Stomach (tissue), 19 donors: ENCODE measurements at places on chromosomes 6 and 20. TPM values are rescaled to one million over a fixed set of nuclear protein-coding genes. Genes with fewer than 3 reads are reported as not detected.
A peak's percentile ranks its signal among the peaks of the same experiment; 100 is the strongest.

TEAD3 gene
- 20.4 TPM for total RNA-seq

C6orf52 gene
- total RNA-seq: not detected

PPP1R16B gene
- total RNA-seq: 13.3 TPM

NEU1 gene
- 60.7 TPM for total RNA-seq

COL12A1 gene
- total RNA-seq: 20.3 TPM

DNA sequence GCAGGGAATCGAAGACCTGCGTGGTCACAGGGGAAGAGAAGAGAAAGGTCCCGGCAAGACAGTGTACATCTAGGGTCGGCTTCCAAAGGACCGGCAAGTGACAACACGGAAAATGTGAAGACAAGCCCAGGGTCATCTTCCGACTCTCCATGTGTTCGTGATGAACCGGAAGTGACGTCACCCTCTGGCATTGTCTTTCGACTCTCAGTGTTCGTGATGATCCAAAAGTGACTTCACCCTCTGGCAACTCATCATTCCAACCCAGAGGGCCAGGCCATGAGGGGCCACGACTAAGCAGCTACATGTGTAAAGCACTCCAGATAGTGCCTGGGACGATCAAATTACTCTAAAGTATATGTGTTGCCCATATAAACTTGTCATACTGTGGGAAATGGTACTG is 290.8 kb downstream of the THBS2 start:
- H3K4me3 ChIP-seq: no peak overlapping the region
- no peaks in the 10 kb centered on the region for H3K27me3 ChIP-seq
- H3K27ac ChIP-seq: no peak overlapping the region

DNA sequence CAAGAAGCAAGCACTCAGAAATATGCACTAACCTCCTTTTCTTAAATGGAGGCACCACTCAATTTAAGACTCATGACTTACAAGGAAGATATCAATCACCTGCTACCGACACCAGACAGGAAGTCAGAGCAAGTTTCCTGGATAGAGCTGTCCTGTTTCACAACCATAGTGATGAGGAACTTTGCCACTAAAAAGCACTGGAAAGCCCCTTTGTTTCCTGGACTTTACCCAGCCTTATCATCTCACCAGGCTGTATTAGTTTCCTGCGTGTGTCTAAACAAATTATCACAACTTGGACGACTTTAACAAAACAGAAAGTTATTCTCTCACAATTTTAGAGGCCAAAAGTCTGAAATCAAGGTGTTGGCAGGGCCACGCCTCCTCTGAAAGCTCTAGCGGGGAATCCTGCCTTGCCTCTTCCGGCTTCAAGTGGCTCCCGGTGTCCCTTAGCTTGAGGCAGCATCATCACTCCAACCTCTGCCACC is 253.8 kb upstream of the STXBP5 start:
- no peaks in the 10 kb centered on the region for H3K27me3 ChIP-seq
- DNase-seq: no peak
- H3K4me1 ChIP-seq: no peaks in the 10 kb centered on the region

DNA sequence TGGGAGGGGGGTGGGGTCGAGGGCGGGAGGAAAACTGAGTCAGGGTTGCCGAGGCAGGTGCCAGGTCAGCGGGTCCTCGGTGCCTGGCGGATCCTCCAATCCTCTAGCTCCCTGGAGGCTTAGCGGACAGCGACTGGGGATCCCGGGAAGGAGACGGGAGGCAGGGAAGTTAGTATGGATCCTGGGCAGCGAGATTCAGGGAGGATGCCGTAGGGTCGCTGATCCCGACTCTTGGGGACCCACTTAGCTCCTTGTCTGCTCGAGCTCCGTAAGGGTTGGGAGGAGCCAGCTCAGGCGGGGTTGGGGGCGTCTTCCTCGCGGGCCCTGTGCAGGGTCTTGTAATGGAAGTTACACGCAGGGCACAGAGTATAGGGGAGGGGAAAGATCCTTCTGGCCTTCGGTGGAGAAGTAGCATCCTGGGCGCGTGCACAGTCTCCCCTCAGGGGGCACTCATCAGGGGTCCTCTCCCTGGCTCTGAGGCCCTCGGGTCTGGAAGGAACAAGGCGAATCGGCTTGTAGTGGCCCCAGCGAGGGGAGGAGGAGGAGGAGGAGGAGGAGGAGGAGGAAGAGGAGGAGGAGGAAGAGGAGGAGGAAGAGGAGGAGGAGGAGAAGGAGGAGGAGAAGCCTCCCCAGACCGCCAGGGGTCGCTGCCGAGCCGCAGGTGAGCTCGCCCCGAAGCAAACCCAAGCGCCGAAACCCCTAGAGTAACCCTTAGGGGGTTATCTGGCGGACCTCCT is 6.4 kb upstream of the SLC12A5 start:
- H3K36me3 ChIP-seq: no peaks in the 10 kb centered on the region
- H3K4me1 ChIP-seq: peaks cover 13% of the 10 kb centered on the region
- DNase-seq: peak; percentile 78
- peaks cover 13% of the 10 kb centered on the region for H3K27me3 ChIP-seq
- peak overlapping the region; percentile 47 for H3K4me3 ChIP-seq

DNA sequence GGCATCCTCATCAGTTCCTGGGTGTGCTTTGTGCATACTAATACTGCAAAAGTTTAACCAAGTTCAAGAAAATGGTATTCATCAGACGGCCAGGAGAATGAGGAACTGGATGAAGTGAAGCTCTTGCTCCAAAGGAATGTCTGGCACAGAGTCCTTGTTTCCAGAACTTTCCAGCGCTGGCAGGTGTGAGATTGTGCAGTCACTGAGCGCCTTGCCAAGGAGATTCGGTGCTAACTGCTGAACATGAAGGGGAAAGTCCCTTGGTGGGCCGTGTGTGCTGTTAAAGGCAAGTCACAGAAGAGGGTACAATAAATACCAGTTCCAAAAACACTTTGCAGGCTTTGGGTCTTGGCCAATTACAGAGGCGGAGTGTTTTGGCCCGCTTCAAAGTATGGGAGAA is 262.3 kb upstream of the SOX4 start:
- no peaks in the 10 kb centered on the region for H3K27me3 ChIP-seq
- no peaks in the 10 kb centered on the region for H3K4me1 ChIP-seq
- H3K27ac ChIP-seq: no peak overlapping the region
- H3K4me3 ChIP-seq: no peak overlapping the region
- no peak for DNase-seq

- no peaks in the 10 kb centered on the region for H3K27me3 ChIP-seq
- peak overlapping the region; percentile 100 for H3K27ac ChIP-seq
- H3K36me3 ChIP-seq: no peaks in the 10 kb centered on the region
- H3K4me1 ChIP-seq: peaks cover 45% of the 10 kb centered on the region
- DNase-seq: peak; percentile 63
- peak overlapping the region; percentile 76 for H3K4me3 ChIP-seq
Measured at GRCh38 chr6:139370283-139370998, 4.0 kb downstream of the CITED2 start.
